ENCODE measurements at places on chromosomes 13 and 19. TPM values are rescaled to one million over a fixed set of nuclear protein-coding genes. Genes with fewer than 3 reads are reported as not detected.

The FPR1 gene
- 193 TPM for total RNA-seq

GRCh38 chr13:26036383-26036782, 15.4 kb downstream of the SHISA2 start:
- no peak for DNase-seq

The MATK gene
- 6.6 TPM for total RNA-seq

DNA sequence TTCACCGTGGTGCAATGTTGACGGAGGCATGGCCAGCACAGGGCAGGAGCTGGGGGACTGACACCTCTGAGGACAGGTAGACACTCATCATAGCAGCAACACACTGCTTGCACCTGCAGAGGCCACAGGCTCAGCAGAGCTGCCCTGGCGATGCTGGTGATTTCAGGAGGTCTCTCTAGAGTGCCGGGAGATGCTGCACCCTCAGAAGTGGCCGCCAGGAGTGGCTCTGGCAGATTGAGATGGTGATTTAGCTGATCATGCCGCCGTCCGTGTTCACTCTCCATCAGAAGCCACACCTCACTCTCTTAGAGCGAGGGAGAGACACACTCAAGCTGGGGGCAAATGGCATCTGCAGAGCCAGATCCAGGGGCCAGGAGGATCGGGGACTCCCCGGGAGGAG, 244.6 kb upstream of the SGCG start:
- DNase-seq = no peak

The RXFP2 gene
- not detected for total RNA-seq

The B3GNT8 gene
- 41.5 TPM for total RNA-seq

DNA sequence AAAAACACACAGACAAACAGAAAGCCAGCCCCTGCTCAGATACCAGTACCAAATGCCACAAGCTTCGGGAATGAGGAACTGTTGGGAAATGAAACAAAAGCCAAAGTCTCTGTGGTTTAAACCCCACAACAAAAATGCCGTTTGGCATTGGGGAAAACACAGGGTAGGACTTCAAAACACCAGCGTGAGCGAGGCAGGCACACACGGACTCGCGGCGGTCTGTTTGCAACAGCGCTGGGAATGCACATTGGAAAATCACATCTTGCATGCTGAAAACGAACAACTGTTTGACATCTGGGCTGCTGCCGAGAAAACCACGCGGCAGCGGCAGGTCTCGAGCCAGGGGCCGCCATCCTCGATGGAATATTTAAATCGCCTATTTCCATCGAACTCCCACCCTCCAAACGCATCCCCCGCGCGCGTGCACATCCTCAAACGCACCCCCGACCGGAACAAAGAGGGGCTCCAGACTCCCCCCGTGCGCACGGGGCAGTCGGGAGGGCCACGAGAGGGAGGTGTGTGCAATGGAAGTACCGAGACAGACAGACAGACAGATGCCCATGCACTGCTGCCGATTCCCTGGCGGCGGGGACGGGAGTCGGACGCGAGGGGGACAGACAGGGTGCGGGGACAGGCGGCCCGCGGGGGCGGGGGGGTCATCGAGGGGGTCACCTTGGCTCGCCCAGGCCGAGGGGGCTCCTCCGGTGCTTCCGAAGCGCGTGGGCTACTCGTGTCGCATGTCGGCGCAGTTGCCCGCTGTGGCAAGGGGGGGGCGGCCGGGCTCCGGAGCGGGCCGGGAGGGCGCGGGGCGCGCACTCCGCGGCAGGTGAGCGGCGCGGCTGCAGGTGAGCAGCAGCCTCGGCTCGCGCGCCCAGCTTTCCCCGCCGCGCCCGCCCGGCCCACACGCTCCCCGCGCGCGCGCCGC, at the start of gene GPR12:
TSS of gene GPR12 (minus strand) at position 880 of the 925 bp plus-strand sequence. CDS start 959 bp downstream, outside the sequence.
- no peak for DNase-seq

- no peak for DNase-seq
These were observed 56.7 kb downstream of the STARD13 start for GRCh38 chr13:33228648-33229445.
